ENCODE measurements at places on chromosomes 1 and 21.

DNA sequence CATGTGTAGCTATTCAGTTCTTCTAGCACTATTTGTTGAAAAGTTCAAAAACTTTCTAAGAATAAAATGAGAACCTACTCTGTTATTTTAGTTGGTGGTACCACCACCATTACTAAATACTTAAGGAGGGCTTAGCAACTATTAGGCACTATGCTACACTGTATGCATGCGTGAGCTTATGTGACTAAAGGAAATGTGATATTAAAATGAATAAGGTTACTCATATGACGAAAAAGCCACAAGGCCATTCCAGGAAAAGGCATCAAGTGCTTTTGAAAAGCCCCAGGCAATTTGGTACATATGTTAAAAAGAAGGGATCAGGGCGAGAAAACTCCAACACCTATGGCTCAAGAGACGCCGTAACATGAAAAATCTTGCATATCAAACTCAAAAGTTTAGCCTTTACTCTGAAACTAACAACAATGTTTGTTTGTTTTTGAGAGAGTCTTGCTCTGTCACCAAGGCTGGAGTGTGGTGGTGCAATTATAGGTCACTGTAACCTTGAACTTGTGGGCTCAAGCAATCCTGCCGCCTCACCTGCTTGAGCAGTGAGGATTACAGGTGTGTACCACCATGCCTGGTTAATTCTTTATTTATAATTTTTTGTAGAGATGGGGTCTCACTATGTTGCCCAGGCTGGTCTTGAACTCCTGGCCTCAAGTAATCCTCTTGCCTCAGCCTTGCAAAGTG lies 42.5 kb downstream of the EPRS1 start:
- DNase-seq: no peak

DNA sequence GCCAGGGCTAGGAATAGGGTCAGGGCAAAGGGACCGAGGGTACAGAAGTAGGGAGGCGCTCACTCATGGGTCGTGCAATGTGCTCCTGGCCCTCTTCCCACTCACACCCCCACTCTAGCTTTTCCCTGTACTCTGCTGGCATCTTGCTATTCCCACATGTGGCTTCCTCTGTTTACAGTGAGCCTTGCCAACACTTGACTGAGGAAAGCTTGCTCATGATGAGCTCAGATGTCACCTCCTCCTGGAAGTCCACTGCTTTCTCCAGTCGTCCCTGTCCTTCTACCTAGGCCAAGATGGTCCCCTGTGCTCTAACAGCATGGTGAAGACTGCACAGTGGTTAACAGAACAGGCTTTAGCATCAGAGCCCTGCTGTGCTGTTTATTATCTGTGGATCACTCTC lies 8.0 kb upstream of the RIMS3 start:
- no peak for DNase-seq

DNA sequence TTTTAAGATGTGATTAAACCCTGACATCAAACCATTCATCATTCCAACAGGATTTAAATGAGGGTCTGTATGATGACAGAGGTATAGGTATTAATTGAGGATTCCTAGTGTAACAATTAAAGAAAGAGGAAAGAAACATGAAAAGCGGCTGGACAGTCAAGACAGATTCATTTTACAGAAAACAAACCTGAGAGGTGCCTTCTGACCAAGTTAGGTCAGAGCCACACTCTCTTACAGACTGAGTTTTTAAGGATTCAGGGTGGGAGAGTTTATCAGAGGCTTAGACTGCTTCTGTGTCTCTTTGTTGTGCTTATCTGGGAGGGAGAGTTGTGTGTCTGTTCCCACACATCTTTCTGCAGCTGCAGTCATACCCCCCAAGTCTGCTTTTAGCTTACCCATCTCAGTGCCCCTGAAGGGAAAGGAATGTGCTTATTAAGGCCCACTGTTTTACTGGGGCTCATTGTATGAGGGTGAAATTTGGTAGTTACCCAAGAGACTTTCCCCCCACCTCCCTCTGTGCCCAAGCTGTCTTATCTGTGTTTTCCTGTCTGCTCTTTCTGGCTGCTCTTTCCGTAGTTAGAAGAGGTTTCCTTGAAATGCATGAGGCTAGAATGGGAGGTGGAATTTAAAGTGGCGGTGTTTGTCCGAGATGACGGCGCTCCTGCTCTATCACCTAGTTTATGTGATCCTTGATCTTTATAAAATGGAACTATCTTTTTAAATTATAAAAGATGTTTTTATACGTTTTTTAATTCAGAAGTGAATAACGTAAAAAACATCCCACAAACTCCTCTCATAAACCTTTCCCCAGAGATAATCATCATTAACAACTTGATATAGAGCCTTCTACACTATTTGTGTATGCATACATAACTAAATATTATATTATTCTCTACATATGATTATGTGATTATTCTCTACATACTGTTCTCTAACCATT lies 96.0 kb upstream of the TNFSF4 start:
- DNase-seq: no peak

DNA sequence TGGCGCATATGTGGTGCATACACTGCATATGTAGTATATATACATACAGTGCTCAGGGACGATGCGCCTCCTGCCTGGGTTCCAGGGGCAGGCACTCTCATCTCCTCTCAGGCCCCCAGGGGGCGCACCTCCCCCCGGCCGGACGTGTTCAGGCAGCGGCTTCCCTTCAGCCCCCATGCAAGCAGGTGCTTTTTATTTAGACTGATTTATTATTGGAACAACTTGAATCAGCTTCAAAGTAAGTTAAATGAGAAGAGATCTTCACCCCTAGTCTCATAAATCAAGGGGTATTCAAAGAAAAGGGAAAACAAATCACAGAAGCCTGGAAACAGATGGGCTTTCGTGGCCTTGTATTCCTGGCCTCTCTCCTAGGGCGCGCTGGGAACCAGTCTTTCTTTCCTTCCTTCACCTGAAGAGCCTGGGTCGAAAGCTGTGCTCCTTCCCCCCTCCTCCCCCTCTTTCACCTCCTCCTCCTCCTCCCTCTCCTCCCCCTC lies 64.6 kb downstream of the UBIAD1 start:
- DNase-seq: peak; percentile 68

DNA sequence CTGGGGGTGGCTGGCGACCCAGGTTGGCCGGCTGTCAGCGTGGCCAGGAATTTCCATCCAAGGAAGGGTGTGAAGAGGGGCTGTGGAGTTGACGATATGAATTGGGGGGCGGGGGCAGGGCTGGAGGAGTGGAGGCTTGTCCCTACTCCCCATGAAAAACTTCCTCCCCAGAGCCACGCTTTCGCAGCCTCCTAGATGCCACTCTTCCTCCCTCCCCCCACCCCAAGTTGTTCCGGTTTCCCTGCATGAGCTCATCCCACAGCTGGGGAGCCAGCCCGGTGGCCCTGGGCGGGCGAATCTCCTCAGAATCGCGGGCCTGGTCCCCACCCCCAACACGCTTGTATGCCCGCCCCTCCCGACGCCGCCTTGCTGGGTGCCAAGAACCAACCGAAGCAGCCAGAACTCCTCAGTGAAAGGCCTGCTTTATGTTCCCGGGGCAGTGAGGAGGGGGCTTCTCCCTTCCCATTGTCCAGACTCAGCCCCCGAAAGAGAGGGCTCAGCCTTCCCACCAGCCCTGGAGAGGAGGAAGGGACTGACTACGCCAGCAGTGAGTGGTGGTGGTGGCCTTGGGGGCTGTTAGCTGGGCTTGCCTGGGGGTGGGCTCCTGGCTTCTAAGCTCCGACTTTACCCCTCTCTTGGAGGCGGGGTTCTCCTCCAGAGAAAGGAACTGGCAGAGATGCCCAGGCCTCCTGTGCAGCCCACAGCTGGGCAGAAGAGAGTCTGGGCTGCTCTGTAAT lies 1.8 kb upstream of the CSMD2 start:
- no peak for DNase-seq

- no peak for DNase-seq
These were observed 53.1 kb downstream of the SH3GLB1 start for GRCh38 chr1:86757272-86757984.

DNA sequence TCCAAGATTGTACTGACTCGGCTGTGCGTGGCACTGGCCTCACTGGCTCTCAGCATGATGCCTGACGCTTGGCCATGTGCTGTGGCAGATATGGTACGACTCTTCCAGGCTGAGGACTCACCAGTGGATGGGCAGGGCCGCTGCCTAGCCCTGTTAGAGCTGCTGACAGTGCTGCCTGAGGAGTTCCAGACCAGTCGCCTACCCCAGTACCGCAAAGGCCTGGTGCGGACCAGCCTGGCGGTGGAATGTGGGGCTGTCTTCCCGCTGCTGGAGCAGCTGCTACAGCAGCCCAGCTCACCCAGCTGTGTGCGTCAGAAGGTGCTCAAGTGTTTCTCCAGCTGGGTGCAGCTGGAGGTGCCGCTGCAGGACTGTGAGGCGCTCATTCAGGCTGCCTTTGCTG lies 2.9 kb downstream of the IPO13 start:
- no peak for DNase-seq

- no peak for DNase-seq
These were observed 162.4 kb downstream of the PGBD5 start for GRCh38 chr1:230263568-230264195.

- no peak for DNase-seq
These were observed 8.9 kb downstream of the CAPZA1 start for GRCh38 chr1:112628516-112628915.

GRCh38 chr1:9590201-9590600 lies 1.5 kb downstream of the TMEM201 start:
- DNase-seq: no peak

DNA sequence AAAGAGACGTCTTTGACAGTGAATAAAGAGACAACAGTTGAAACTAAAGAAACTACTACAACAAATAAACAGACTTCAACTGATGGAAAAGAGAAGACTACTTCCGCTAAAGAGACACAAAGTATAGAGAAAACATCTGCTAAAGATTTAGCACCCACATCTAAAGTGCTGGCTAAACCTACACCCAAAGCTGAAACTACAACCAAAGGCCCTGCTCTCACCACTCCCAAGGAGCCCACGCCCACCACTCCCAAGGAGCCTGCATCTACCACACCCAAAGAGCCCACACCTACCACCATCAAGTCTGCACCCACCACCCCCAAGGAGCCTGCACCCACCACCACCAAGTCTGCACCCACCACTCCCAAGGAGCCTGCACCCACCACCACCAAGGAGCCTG lies 68.5 kb downstream of the TPR start:
- no peak for DNase-seq

- DNase-seq: no peak
These were observed 15.0 kb downstream of the CITED4 start for GRCh38 chr1:40847023-40847745.

- DNase-seq: no peak
These were observed 23.6 kb downstream of the MFAP2 start for GRCh38 chr1:16956775-16957174.

DNA sequence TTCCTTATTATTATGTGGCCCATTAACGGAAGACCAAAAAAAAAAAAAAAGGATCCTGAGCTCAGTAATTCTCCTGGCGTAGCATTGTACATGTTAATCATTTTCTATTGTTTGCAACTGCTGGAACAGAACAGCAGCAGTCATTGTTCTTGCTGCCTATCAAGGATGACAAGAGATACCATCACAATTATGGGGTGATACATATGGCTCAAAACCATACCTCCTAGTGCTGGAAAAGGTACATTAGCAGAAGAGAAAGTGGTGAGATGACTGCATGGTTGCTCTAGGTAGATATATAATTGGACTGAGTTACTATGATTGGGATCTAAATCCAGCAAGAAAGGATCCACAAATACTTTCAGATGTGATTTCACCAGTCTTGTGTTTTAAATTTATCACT lies 13.3 kb upstream of the TLR5 start:
- no peak for DNase-seq

DNA sequence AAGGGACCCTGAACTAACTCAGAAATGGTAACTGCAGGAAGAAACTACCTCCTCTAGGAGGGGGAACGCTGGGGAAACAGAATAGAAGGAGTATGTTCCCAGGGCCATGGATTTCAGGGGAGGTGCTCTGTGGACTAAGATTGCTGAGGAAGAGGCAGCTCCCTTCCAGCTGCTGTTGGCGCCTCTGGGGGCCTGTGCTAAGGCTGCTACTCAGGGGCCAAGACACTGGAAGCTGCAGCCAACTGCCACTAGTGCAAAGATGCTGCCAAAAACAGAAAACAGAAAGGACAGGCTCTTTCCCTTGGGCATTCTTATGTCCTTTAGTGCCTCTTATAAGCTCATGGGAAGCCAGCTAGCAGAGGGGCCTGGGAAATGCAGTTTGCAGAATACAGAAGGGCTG lies 58.0 kb upstream of the SGIP1 start:
- no peak for DNase-seq

- DNase-seq: peak; percentile 69
These were observed 1.3 kb upstream of the SLC16A1 start for GRCh38 chr1:112957133-112957812.

GRCh38 chr1:148362216-148362611 lies 120.9 kb downstream of the PPIAL4G start:
- peak; percentile 18 for DNase-seq

GRCh38 chr1:229171934-229172333 lies 99.0 kb upstream of the RAB4A start:
- no peak for DNase-seq

DNA sequence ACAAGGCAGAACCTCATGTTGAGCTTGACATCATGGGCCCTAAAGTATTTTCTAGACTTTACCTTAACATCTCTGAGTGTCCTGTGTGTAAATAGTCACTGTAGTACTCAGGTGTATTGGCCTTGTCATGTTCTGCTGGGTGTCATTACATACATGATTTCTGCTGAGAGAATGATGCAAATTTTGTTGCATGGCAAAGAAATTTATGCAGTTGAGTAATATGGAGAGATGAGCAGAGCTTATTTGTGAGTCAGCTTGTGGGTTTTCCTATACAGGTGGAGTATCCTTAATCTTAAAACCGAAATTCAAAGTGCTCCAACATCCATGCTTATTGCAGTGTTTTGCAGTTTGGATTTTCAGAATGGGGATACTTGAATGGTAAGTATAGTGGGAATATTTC lies 36.6 kb downstream of the RGL1 start:
- DNase-seq: no peak

DNA sequence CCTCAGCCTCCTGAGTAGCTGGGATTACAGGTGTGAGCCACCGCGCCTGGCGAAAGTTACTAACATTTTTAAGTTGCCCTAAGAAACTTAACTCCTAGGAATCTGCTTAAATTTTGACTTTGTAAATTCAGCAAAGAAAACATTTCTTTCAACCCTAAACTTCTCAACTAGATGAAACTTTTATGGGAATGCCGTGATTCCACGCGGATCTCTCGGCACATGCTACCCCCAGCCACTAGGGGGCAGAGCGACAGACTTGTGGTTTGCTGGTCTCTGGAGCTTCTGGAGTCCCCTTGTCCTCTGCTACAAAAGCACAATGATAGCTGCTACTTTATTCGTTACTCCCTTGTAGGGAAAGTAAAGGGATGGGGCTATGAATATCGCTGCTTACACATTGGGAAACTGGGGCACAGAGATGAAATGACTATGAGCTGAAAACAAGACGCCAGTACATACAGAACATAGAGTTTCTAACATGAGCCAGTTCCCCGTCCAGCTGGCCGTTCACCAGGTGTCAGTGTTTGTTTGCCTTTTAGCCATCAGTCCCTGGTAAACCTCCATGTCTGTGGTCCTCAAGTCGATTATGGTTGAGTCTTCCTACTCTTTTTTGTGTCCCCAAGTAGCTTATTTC lies 114.7 kb downstream of the PBX1 start:
- DNase-seq: no peak

- DNase-seq: no peak
These were observed 14.1 kb downstream of the ZNF691 start for GRCh38 chr1:42860339-42861013.
